D721Med (cell line): ENCODE measurements at places on chromosomes 5 and 9.

DNA sequence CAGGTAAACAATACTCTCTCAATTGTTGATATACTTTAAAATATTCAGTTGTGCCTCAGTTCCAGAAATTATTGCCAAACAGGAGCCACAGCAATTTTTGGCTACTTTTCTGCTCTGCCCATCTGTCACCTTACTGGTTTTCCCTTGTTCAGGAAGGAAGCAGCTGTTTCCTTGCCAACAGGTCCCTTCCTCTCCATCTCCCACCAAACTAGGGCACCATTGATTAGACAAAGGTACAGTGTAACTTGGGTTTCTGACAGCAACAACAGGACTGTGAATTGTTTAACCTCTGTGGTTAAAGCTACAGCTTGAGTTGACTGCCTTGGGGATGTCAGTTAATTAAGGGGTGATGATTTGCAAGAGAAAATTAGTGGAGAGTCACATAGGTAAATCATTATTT is 76.9 kb downstream of the PIP5K1B start:
- DNase-seq = no peak

DNA sequence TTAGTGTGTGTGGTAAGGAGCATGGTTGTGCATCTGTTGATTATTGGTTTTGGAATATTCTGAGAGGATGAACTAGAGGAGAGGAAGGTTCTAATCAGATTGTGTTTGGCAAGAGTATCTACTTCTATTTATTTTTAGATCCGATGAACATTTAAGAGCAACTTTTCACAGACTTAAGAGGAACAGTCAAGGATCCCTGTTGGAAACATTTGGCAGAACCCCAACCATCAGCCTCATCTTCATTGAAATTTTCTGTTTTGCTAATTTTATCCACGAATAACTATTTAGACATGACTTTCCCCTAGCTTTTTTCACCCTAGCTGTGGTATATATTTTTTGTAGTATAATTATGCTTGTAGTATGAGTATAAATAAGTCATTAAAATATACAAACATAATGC is 868.5 kb downstream of the MAT2B start:
- no peak for DNase-seq

DNA sequence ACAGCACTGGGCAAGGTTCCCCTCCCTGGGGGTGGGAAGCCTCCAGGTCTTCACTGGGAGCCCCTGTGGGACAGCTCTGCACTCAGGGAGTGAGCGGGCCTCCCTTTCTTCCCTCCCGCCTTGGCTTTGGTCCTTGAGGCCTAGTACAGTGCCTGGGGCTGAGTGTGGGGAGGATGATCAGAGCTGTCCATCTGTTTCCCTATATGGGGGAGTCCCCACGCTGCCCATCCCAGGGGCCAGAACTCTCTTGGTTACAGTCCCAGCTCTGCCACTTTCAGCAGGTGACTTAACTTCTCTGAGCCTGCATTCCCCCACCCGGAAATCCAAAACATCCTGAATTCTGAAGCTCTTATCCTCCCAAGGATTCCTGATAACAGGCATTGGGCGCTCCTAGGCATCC is 42.6 kb downstream of the DAB2IP start:
- DNase-seq = no peak

- DNase-seq = no peak
Observed at GRCh38 chr5:386432-387341, 56.3 kb upstream of the EXOC3 start.

GRCh38 chr9:109068764-109069163 is 51.0 kb downstream of the TMEM245 start:
- DNase-seq = no peak

DNA sequence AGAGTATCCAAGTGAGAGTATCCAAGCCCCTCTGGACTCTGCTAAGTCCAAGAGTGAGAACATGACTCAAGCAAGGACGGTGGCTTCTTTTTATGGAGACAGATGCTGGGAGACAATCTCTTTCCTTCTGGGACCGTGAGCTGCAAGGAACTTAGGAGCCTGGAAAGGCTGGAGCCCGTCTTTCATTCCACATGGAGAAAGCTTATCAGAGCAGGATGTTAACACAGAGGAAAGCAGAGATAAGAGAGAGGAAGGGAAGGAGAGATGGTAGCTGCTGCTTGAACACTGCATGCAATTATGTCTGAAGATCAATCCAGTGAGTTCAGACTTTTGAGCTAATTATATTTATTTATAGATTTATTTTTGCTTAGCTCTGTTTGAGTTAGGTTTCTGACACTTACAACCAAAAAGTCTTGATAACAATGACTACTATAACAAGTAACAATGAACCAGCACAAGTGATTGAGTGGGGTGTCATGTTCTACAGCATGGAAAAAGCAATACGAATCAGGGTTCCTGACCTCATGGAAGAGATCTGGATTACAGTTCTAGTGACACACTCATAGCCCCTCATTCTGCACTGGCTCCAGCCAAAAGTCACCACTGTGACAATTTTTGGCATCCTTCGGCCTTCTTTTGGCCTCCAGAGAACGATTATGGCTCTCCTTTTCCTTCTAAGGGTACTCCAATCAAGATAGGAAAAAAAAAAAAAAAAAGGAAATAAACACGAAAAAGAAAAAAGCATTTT is 71.5 kb downstream of the PRLR start:
- no peak for DNase-seq

DNA sequence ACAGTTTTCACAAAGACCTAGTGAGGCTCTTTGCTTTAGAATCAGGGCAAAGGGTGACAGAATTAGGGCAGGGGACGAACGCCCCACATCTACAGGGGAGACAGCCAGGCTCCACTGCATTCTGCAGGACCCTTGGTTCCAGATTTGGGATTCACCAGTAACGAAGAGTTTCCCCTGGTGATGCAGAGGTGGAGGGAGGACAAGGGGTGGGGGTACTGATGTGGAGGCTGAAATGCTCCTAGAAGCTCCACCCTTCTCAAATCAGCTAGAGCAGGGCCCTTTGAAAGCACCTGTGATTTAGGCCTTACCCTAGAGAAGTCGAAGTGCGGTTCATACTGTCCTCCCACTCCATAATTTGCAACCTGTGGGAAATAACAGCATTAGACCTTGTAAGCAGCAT is 29.1 kb downstream of the P4HA2 start:
- DNase-seq = no peak

GRCh38 chr5:72005671-72006070 is 101.6 kb upstream of the MAP1B start:
- peak; percentile 25 for DNase-seq

DNA sequence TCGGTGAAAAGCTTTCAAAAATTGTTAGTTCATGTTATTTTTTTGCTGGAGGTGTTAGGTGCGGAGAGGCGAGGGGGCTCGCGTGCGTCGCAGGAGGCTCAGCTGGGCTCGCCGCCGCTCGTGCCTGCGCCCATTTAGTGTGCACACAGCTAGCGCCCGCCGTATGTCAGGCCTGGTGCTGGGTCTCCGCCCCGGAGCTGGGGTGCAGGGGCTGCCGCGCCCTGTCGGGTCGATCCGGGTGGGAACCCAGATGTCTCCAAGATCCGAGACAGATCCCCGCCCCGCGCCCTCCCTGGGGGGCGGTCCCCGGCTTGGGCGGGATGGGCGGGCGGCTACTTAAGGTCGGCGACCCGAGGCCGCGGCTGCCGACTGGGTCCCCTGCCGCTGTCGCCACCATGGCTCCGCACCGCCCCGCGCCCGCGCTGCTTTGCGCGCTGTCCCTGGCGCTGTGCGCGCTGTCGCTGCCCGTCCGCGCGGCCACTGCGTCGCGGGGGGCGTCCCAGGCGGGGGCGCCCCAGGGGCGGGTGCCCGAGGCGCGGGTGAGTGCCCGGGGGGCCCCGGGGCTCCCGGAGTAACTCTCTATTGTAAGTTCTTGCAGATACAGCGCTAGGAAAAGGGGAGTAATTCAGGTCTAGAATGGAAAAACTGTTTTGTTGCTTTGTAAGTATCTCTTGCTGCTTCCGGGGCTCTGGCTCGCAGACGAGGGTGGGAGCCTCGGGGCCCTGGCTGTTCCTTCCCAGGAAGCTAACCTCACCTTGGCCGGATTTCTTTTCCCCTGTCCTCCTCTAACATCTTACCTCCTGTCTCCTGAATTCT is 31.7 kb downstream of the GSN start:
- peak; percentile 53 for DNase-seq

- no peak for DNase-seq
Observed at GRCh38 chr9:36937951-36938350, 96.1 kb downstream of the PAX5 start.

DNA sequence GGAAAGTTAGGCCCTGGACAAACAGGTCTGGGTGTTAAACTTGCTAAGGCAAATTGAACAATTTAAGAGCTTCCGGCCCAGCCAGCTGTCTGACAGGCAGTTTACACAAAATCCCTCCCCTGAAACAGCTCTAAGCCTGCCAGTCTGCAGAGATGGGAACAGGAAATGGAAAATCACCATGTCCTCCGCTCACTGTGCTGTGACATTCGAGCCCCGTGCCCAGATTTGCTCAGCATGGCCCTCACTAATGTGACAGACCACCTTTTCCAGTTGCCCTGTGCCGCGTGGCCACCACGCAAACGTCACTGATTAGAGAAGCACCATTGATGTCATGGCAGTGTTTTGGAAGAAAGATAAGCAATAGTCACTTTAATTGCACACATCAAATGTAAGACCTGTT is 41.0 kb downstream of the CCNJL start:
- no peak for DNase-seq

- no peak for DNase-seq
Observed at GRCh38 chr5:7872517-7873130, 3.7 kb downstream of the MTRR start.

GRCh38 chr5:99034336-99034735 is 105.5 kb upstream of the CHD1 start:
- DNase-seq = no peak

GRCh38 chr5:107058235-107058634 is 612.5 kb downstream of the EFNA5 start:
- DNase-seq = no peak

- DNase-seq = no peak
Observed at GRCh38 chr9:135229701-135230385, 142.4 kb downstream of the OLFM1 start.

DNA sequence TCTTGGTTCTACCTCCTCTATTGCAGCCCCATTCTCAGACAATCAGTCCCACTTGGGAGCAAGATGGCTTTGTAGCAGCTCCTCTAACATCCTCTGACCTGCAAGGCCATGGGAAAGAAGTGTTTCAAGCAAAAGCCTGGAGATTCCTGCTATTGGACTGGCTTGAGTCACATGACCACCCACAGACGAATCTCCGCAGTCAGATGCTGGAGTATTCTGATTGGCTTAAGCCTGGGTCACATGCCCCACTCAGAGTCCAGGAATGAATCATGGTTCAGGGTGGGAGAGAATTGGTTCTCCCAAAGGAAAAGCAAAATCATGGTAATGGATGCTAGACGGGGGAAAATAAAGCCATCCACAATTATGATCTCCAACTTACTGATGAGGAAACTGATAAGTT is 22.6 kb upstream of the LMX1B start:
- DNase-seq = no peak

DNA sequence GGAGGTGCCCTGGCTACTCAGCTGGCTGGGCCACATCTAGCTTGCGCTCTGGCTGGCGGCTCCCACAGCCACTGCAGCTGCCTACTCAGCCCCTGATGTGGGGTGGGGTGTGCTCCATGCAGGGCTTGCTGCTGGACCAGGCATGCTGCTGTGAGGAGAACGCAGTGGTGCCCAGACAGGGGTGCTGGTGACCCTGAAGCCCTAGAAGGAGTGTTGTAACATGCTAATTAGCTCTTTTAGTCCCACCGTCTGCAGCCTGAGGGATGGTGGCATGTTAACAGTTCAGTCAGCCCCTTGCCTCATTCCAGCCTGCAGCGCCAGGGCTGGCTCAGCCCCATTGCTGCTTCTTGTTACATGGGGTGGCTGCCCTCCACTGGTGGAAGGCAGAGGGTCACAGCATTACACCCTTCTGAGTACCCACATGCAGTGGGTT is 642.3 kb downstream of the DMRTA1 start:
- DNase-seq = no peak

DNA sequence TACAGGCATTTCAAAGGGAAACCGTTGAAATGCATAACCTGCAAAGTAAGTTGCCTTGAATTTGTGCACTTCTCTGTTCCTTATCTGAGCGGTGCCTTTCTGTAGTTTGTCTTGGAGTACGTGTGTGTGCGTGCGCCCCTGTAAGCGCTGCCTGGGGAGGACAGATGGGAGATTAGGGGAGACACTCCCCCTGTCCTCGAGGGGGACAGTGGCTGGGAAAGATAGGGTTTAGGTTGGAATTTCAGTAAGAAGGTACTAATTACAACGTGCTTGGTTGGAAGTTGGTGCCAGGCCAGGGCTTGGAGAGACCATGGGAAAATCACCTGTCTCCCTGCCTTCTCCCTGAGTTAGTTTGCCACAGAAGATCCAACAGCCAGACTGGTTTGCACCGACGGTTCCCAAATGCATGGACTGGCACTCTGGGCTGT is 73.2 kb downstream of the PIK3R1 start:
- DNase-seq = no peak
